ENCODE measurements at places on chromosomes 3 and 15.

- DNase-seq, result no peak
Observed at GRCh38 chr3:150303768-150304167, 104.3 kb upstream of the TSC22D2 start.

DNA sequence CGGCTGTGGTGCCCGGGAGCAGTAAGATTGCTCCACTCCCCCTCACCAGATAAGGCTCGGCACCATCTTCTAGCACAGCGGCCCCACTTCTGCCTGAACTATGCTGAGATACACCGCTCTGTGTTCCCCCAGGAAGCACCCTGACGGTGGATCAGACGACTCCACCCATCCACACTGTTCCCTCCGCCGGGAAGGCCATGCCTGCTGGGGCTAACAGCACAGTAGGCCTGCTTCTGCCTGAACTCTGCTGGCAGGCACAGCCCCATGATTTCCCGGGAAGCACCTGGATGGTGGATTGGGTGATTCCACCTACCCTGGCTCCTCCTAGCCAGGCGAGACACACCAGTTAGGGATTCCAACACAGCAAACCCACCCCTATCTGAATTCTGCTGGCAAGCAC lies 36.3 kb upstream of the PPM1L start:
- DNase-seq, result no peak

DNA sequence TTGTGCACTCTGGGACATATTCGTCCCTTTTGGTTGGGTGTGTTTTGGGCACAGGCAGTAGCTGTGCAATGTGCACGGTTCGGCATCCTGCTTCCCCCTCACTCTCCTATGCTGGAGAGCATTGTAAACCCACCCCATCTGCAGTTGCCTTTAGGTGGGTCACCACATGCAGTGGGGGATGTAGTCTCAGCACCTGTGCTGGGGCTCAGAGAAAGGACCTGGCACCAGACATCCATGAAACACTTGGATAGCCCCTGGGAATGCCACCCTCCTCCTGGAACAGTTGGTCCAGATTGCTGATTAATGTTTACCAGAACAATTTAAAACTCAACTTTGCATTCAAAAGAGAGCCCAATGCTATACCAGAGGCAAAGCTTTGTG lies 123.9 kb upstream of the MEF2A start:
- DNase-seq, result no peak

DNA sequence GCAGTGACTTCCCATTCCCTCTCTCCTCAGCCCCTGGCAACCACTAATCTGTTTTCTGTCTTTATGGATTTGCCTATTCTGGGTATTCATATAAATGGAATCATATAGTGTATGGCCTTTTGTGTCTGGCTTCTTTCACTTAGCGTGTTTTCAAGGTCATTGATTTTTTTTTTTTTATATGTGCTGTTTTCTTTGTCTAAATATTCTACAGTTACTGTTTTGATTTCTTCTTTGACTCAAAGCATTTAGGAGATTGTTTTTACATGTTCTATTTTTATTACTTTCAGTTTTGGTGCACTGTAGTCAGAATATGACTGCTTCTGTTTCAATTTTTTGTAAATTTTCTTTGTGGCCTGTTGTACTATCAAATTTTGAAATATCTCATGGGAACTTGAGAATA lies 71.9 kb upstream of the RNU6-1 start:
- DNase-seq, result no peak

- no peak for DNase-seq
Observed at GRCh38 chr3:39052583-39052982, 767 bp downstream of the WDR48 start.

DNA sequence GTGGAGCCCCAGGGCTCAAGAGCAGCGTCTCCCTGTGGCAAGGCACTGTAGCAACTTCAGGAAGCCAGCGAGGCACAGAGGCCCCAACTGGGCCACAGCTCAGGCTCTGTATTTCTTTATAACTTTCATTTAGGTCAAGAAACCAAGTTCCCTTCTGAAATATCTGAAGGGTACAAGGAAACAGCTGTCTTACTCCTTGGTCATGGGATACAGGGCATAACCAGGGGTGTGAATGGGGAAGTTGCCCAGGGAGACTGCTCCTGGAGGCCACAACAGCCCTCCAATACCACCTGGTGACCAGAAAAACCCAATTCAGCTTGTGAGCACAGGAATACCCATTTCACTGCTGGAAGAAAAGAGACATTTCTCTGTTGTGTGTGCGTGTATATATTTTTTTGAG lies 13.3 kb upstream of the SPTBN5 start:
- DNase-seq, result no peak

GRCh38 chr15:90264671-90265070 lies 801 bp upstream of the NGRN start:
- DNase-seq, result no peak

- DNase-seq, result no peak
Observed at GRCh38 chr3:189038773-189039745, 132.7 kb upstream of the TPRG1 start.

GRCh38 chr3:170539897-170540296 lies 46.0 kb downstream of the SLC7A14 start:
- DNase-seq, result no peak

GRCh38 chr15:88538972-88539371 lies 7.5 kb downstream of the DET1 start:
- no peak for DNase-seq

GRCh38 chr15:91385311-91385710 lies 285.3 kb downstream of the SV2B start:
- no peak for DNase-seq

GRCh38 chr3:21621181-21621651 lies 129.8 kb downstream of the ZNF385D start:
- no peak for DNase-seq

- no peak for DNase-seq
Observed at GRCh38 chr3:49727154-49727923, 3.6 kb upstream of the GMPPB start.

- no peak for DNase-seq
Observed at GRCh38 chr15:56996746-56997470, 78.5 kb downstream of the TCF12 start.

DNA sequence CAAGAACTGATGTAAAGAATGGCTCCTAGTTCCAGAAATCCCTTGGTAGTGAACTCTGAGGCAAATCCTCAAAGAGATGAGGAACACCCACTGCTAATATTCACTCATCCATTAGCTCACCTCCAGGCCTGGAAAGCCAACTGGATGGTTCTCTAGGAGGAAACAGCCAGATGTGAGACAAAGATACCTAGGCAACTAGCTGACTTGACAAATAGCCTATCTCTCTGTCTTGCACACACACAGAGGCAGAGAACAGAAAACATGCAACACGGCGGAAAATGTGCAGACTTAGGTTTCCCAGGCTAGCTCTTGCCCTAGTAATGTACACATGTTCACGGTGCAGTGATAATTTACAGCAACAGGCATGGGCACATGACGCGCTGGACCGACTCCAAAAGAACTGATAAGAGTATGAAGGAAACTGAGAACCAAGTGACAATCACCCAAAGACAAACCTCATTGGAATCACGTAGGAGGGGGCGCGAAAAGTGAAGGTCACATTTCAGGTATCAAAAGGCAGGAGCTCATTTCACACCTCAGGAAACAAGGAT lies 318.1 kb downstream of the FOXP1 start:
- no peak for DNase-seq

DNA sequence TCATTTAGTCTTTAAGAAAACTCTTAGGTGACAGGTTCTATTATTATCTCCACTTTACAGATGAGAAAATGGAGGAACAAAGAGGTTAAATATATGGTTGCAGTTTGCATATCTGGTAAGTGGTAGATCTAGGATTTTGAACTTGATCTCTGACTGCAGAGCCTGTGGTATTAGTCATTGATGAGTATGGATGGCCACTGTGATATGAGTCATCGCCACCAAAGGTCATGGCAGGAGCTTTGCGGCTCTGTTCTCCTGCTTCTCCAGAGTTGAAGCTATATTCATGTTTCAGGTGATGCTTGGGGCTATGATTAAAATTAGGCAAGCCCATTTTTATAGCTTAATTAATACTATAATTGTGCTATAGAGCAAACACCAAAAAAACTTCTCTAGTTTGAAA lies 306.2 kb upstream of the DPPA4 start:
- DNase-seq, result no peak

- no peak for DNase-seq
Observed at GRCh38 chr15:25535866-25536265, 97.0 kb upstream of the UBE3A start.

DNA sequence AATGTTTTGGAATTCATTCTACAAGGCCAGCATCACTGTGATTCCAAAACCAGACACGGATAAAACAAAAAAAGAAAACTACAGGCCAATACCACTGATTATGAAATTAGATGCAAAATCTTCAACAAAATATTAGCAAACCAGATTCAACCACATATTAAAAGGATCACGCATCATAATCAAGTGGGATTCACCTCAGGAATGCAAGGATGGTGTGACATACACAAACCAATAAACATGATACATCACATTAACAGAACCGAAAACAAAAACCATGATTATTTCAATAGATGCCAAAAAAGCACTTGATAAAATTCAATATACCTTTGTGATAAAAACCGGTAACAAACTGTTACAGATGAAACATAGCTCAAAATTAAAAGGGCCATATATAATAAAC lies 48.9 kb downstream of the DLG1 start:
- no peak for DNase-seq

DNA sequence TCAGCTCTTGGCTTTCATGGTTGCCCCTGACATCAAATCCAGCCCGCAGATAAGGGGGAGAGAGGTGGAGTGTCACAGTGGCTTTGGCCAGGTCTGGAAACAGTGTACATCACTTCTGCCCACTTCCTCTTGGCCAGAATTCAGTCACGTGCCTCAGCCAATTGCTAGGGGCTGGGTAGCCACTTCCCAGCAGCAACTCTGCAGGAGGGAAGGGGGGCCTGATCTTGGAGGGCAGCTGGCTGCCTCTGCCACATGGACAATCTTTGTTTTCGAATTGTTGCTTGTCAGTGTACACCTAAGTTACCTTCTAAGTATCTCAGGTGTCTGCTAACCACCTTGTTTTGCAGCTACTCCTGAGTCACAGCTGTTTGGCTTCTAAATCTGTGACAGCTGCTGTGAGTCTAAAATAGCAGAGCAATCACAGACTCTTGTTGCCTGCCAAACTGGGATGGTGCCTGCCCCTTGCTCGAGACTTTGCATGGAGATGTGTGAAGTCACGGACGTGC lies 41.0 kb upstream of the LIMD1 start:
- no peak for DNase-seq

DNA sequence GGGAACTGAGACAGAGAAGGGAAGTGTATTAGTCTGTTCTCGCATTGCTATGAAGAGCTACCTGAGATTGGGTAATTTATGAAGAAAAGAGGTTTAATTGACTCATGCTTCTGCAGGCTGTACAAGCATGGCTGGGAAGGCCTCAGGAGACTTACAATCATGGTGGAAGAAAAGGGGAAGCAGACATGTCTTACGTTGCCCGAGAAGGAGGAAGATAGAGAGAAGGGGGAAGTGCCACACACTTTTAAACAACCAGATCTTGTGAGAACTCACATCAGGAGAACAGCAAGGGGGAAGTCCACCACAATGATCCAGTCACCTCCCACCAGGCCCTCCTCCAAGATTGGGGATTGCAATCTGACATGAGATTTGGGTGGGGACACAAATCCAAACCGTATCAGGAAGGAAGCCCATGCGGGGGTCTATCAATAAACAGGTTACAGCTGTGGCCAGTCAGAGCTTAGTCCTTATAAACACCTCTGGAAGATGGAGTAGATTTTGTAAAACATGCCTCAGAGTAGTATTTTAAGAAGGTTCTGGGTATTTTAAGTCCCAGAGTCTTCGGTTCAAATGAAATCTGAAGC lies 153.9 kb downstream of the GHSR start:
- no peak for DNase-seq

DNA sequence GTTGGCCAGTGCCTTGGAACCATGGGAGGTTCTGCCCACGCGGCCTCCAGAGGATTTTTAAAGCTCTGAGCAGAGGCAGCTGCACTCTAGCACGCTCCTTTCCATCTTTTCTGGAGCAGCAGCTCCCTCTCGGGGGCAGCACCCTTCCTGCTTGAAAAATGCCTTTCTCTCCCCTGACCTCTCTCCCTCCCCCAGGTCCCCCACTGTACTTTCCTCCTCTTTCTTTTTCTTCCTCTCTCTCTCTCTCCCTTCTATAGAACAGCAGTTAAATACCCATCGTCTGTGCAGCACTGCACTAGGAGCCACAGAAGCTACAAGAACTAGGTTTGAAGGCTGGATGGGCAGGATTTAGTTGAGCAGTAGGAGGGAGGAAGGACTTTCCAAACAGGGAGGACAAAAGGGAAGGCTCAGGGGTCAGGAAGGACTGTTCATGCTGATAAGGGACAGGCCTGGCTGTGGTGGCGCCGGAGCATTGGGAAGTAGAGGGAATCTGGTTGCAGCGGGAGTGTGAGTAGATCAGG lies 4.4 kb downstream of the ALPK3 start:
- no peak for DNase-seq

- DNase-seq, result no peak
Observed at GRCh38 chr3:177622520-177622919, 425.2 kb upstream of the TBL1XR1 start.

DNA sequence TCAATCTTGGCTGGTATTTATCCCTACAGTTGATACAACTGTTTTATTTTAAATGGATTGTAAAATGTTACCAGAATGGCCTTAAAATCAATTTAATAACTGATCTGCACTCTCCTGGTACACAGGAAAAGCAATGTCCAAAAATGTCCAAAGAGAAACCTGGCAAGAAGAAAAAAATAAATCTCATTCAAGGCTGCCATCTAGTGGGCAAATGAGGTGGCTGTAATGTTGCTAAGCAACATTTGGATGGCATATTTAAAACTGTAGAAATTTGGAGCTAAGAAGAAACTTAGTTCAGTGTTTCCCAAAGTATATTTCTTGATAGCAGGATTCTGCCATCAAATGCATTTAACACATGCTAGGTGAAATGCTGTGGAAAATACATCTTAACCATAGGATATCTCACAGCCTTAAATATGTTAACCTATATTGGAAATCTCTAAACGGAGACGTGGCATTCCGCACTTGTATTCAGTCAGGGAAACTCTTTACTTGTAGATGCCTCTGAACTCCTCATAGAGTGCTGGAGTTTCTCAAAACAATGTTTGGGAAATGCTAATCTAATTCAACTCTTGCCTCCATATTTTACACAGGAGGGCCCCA lies 216.8 kb downstream of the ERC2 start:
- DNase-seq, result no peak

GRCh38 chr3:114394551-114394950 lies 100.7 kb downstream of the TIGIT start:
- no peak for DNase-seq

DNA sequence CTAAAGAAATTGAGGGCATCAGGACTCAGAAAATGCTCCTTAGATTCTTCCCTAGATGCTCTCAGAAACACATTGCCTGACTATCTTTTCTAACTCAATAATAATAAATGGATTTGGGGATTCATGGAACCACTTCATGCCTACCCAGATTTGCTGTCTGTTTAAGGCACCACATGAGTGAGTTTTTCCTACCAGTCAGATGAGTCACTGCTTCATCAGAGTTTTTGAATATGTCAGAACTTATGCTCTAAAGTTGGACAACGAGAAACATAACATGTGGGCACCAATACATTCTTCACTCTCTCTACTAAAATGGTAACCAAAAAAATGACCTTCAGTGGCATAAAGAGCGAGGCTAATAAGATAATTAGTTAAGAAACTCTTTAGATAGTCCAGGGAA lies 1135.1 kb downstream of the TUSC7 start:
- DNase-seq, result no peak

GRCh38 chr15:90174140-90174875 lies 26.8 kb upstream of the SEMA4B start:
- no peak for DNase-seq
